WTC11 (cell line): ENCODE measurements at places on chromosomes 13 and 19. TPM values are rescaled to one million over a fixed set of nuclear protein-coding genes. Genes with fewer than 3 reads are reported as not detected.

Gene TLE2
- 13.1 to 20.0 TPM (median 15.8 TPM) in 3 replicates for total RNA-seq

Gene ZFP28
- total RNA-seq: 2.8 to 4.6 TPM (median 3.7 TPM) in 3 replicates

Gene CPB2
- total RNA-seq: 0.21 to 0.33 TPM in 2 of 3 replicates, not detected in the other

- no peaks in the 10 kb centered on the region for H3K4me1 ChIP-seq
- no peak overlapping the region for H3K4me3 ChIP-seq
- H3K27ac ChIP-seq: no peak overlapping the region; the same call in 1 of the 2 replicates
- no peaks in the 10 kb centered on the region for H3K27me3 ChIP-seq
- H3K36me3 ChIP-seq: peaks cover 62% of the 10 kb centered on the region
Measured at GRCh38 chr19:11044431-11044830, 44.8 kb upstream of the LDLR start.

DNA sequence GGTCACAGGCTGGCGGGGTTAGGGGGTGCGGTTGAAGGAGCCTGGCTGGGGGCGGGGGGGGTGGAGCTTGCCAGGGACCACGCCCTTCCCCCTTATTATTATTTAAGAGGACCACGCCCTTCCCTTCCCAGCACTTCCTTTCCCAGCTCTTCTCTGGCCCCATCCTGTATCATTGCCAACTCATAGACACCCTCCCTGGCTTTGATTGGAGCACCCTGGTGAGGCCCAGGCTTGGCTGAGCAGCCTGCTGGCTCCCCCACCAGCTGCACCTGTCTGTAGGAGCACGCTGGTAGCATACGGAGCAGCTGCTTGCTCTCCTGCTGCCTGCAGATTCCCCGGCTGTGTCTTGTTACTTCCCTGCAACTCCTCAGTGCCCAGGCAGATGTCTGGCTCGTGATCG is 62.5 kb upstream of the PDX1 start:
- no peak overlapping the region for H3K27ac ChIP-seq
- no peaks in the 10 kb centered on the region for H3K36me3 ChIP-seq
- H3K4me1 ChIP-seq: peaks cover 24% of the 10 kb centered on the region
- no peak for DNase-seq
- peaks cover 6% of the 10 kb centered on the region for H3K27me3 ChIP-seq
- no peak overlapping the region for H3K4me3 ChIP-seq

GRCh38 chr19:47704024-47704423 is 9.2 kb upstream of the EHD2 start:
- DNase-seq: no peak
- H3K27ac ChIP-seq: no peak overlapping the region; the same call in 1 of the 2 replicates
- no peaks in the 10 kb centered on the region for H3K4me1 ChIP-seq
- H3K4me3 ChIP-seq: no peak overlapping the region
- peaks cover 4% of the 10 kb centered on the region for H3K27me3 ChIP-seq

Gene PTPRH
- total RNA-seq: 0.41 to 0.63 TPM (median 0.44 TPM) in 3 replicates

DNA sequence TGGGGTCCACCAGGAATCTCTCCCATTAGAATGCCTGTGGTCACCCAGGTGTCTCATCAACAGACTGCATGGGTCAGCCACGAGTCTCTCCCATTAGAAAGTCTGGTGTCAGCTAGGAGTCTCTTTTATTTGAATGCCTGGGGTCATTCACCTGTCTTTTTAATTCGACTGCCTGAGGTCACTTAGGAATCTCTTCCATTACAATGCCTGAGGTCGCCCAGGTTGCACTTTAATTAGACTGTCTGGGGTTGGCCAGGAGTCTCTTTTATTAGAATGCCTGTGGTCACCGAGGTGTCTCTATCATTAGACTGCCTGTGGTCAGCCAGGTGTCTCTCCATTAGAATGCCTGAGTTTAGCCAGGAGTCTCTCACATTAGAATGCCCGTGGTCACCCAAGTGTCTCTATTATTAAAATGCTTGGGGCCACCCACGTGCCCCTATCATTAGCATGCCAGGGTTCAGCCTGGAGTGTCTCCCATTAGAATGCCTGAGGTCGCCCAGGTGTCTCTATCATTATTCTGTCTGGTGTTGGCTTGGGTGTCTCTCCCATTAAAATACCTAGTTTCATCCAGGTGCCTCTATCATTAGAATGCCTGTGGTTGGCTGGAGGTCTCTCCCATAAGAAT is 1474.3 kb downstream of the UQCRFS1 start:
- H3K4me3 ChIP-seq: no peak overlapping the region
- peaks cover 77% of the 10 kb centered on the region for H3K36me3 ChIP-seq
- H3K27me3 ChIP-seq: peaks cover 35% of the 10 kb centered on the region

- H3K27ac ChIP-seq: no peak overlapping the region
- no peaks in the 10 kb centered on the region for H3K4me1 ChIP-seq
- H3K27me3 ChIP-seq: no peaks in the 10 kb centered on the region
- no peak for DNase-seq
- H3K4me3 ChIP-seq: no peak overlapping the region
Measured at GRCh38 chr19:44658069-44658733, 13.1 kb upstream of the CEACAM19 start.

- peak; percentile 79 for DNase-seq
- peak overlapping the region; percentile 94 for H3K4me3 ChIP-seq
- H3K27ac ChIP-seq: peak overlapping the region; percentile 100
- peaks cover 29% of the 10 kb centered on the region for H3K4me1 ChIP-seq
- peaks cover 21% of the 10 kb centered on the region for H3K36me3 ChIP-seq
- H3K27me3 ChIP-seq: peaks cover under 1% of the 10 kb centered on the region
Measured at GRCh38 chr19:51702825-51703574, 9.9 kb downstream of the SPACA6 start.

GRCh38 chr13:39596685-39597084 is 6.3 kb downstream of the LHFPL6 start:
- peaks cover 23% of the 10 kb centered on the region for H3K27me3 ChIP-seq
- H3K27ac ChIP-seq: no peak overlapping the region
- H3K4me1 ChIP-seq: peaks cover 4% of the 10 kb centered on the region

- peaks cover 8% of the 10 kb centered on the region; the same call in 1 of the 2 replicates for H3K27me3 ChIP-seq
- peaks cover 30% of the 10 kb centered on the region for H3K4me1 ChIP-seq
- no peak for DNase-seq
- peak overlapping the region; percentile 3; the same call in 1 of the 2 replicates for H3K4me3 ChIP-seq
Measured at GRCh38 chr13:113890774-113891480, 27.1 kb upstream of the GAS6 start.

GRCh38 chr13:21846605-21847004 is 175.7 kb downstream of the FGF9 start:
- H3K27ac ChIP-seq: no peak overlapping the region; the same call in 1 of the 2 replicates
- no peaks in the 10 kb centered on the region for H3K36me3 ChIP-seq
- no peaks in the 10 kb centered on the region for H3K27me3 ChIP-seq
- peaks cover 28% of the 10 kb centered on the region for H3K4me1 ChIP-seq
- no peak for DNase-seq

- no peak overlapping the region for H3K4me3 ChIP-seq
- peaks cover 12% of the 10 kb centered on the region for H3K4me1 ChIP-seq
- no peak for DNase-seq
- no peak overlapping the region for H3K27ac ChIP-seq
- peaks cover 9% of the 10 kb centered on the region for H3K36me3 ChIP-seq
Measured at GRCh38 chr13:77774181-77774580, 76.7 kb downstream of the SLAIN1 start.

GRCh38 chr19:40862333-40862732 is 12.1 kb upstream of the CYP2A6 start:
- H3K4me3 ChIP-seq: no peak overlapping the region
- no peaks in the 10 kb centered on the region for H3K36me3 ChIP-seq
- H3K27me3 ChIP-seq: no peaks in the 10 kb centered on the region; the same call in 1 of the 2 replicates
- no peaks in the 10 kb centered on the region for H3K4me1 ChIP-seq
- no peak for DNase-seq

Gene USHBP1
- total RNA-seq: 10.9 to 14.2 TPM (median 12.3 TPM) in 3 replicates

DNA sequence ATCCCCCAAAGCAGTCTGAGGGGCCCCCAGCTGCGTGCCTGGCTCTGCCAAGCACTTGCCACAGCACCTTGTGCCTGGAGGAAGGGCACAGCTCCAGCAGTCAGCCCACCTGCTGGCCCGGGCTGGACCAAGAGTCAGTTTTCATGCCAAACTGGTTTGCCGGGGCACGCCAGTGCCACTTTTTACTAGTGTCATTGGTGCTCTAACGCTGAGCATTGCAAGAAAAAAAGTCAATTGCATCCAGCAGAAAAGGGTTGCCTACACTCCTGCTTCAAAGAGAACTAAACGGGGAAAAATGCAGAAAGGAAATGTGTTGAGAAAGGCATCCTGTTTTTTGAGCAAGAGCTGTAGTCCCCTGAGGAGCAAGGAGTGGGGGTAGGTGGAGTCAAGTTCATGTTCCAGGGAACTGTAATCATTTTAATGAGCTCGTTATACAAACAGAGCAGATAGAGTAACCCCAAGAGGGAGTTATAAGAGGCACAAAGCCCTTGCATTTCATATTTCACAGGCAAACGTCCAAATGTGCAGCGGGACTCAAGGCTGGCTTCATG is 68.4 kb downstream of the F2RL3 start:
- H3K27me3 ChIP-seq: peaks cover 6% of the 10 kb centered on the region
- no peak for DNase-seq
- H3K27ac ChIP-seq: peak overlapping the region; percentile 26; the same call in 1 of the 2 replicates

Gene PRODH2
- total RNA-seq: 0.14 TPM in 1 of 3 replicates, not detected in the others

DNA sequence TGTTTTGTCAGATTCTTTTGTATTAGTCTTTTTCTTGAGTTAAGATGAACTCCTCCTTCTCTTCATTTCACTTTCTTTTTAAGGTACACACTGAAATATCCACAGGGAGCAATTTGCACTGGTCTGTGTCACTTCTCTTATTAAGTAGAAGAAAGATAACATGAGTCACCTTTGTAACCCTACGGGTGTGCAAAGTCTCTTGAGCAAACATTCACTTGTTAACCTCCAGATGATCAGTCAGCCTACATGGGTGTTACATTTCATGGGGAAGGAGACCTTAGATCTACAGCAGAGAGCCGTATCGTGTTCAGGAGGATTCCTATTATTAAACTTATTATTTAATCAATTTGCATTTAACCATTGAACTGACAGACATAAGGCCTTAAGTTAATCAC is 5.1 kb downstream of the ZNF507 start:
- no peaks in the 10 kb centered on the region for H3K27me3 ChIP-seq
- H3K4me1 ChIP-seq: peaks cover 6% of the 10 kb centered on the region
- no peak overlapping the region for H3K27ac ChIP-seq
- H3K36me3 ChIP-seq: peaks cover 52% of the 10 kb centered on the region

- H3K4me1 ChIP-seq: peaks cover 4% of the 10 kb centered on the region
- H3K27ac ChIP-seq: no peak overlapping the region
- H3K36me3 ChIP-seq: 0 out of 2 replicates have a peak, but pooled peaks cover 8% of the 10 kb centered on the region
- no peaks in the 10 kb centered on the region; the same call in 1 of the 2 replicates for H3K27me3 ChIP-seq
- no peak overlapping the region for H3K4me3 ChIP-seq
- no peak for DNase-seq
Measured at GRCh38 chr13:109447667-109448066, 338.7 kb downstream of the IRS2 start.

DNA sequence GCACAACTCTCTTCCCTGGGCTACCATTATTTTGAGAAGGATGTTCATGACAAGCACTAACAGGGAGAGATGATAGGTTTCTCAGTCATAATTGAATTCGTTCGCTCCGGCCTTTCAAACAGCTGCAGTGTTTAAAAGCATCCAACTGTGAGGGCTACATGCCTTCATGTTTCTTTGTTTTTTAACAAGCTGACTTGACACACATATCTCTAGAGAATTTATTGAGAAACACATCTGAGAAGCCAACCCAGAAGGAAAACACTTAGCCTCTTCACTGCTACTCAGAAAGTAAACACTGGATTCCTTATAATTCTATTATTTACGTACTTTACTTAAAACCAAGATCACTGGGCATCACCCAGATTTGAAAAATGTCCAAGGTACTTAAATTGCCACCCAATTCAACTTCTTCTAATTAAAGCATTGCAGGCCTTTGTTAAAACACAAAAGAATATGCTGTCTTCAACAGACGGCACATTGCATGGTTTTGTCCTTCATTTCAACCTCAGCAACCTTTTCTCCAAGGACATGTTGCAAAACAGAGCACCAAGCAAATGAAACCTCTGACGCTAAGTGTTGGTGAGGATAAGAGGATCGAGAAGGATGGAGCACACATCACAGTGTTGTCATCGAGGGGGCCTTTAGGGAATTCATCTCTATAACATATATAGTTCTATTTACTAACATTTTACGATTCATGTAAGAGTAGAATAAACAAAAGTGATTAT is 75.8 kb downstream of the TBC1D4 start:
- no peaks in the 10 kb centered on the region for H3K36me3 ChIP-seq
- H3K4me3 ChIP-seq: no peak overlapping the region
- no peak for DNase-seq
- H3K27me3 ChIP-seq: no peaks in the 10 kb centered on the region
- peaks cover 21% of the 10 kb centered on the region for H3K4me1 ChIP-seq

- no peak overlapping the region for H3K27ac ChIP-seq
- peaks cover 21% of the 10 kb centered on the region for H3K36me3 ChIP-seq
- no peaks in the 10 kb centered on the region for H3K27me3 ChIP-seq
- H3K4me3 ChIP-seq: no peak overlapping the region
Measured at GRCh38 chr13:113831061-113831460, 32.8 kb downstream of the GAS6 start.

Gene EBI3
- total RNA-seq: 0.81 to 1.5 TPM (median 1.1 TPM) in 3 replicates

Gene C3
- 7.0 to 9.3 TPM (median 8.9 TPM) in 3 replicates for total RNA-seq

Gene HRC
- total RNA-seq: 1.9 to 5.0 TPM (median 4.6 TPM) in 3 replicates

GRCh38 chr19:7393939-7394730 is 45.4 kb downstream of the ARHGEF18 start:
- peak overlapping the region; percentile 86 for H3K4me3 ChIP-seq
- H3K4me1 ChIP-seq: peaks cover 19% of the 10 kb centered on the region
- H3K27ac ChIP-seq: no peak overlapping the region
- no peaks in the 10 kb centered on the region; the same call in 1 of the 2 replicates for H3K27me3 ChIP-seq

GRCh38 chr19:16893686-16893989 is 4.8 kb downstream of the F2RL3 start:
- H3K4me1 ChIP-seq: peaks cover 4% of the 10 kb centered on the region; the same call in 1 of the 2 replicates
- H3K27ac ChIP-seq: no peak overlapping the region
- H3K27me3 ChIP-seq: peaks cover 17% of the 10 kb centered on the region
- H3K4me3 ChIP-seq: no peak overlapping the region

Gene C19orf33
- 16.1 to 22.3 TPM (median 21.3 TPM) in 3 replicates for total RNA-seq

DNA sequence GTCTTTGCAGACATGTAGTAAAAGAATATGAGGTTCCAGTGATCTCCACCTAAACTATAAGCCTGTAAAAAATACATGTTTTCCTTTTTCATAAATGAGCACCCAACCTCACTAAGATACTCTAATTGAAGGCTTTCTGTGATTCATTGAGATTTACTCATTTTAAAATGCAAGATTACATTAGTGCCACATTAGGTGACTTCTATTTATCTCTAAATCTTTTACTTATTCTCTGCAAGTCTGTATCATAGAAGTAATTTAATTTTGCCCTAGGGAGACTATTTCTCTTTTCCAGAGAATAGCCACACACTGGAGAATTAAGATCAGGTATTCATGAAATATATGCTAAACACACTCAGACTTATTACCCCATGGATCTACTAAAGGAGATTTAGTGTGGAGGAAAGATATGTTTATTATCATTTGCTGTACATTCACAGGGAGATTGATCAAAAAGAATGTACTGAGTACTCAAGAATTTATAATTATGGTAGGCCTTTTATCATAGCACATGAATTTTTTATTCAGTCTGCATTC is 290.2 kb upstream of the ATXN8OS start:
- no peak for DNase-seq
- peaks cover 11% of the 10 kb centered on the region for H3K36me3 ChIP-seq
- H3K27me3 ChIP-seq: no peaks in the 10 kb centered on the region
- no peak overlapping the region for H3K4me3 ChIP-seq

Gene ASPDH
- total RNA-seq: not detected in 3 replicates
